ENCODE measurements at places on chromosomes 1 and 21.

DNA sequence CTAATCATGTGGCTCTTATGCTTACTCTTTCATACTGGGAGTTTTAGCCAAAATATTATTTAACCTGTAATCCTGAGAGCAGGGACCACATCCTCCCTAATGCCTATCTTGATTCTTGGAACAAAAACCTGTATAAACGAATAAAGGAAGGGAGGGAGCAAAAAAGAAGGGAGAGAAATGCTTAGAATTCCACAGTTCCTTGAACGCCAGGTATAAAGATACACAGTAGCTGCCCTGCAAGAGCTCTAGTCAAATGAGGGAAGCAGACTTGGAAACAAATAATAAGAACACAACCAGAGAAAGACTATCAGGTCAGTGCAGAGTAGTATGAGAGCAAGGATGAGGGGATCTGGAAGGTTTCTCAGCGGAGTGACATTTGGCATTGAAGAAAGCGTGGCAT lies 116.3 kb downstream of the SLC30A10 start:
- no peak for DNase-seq

DNA sequence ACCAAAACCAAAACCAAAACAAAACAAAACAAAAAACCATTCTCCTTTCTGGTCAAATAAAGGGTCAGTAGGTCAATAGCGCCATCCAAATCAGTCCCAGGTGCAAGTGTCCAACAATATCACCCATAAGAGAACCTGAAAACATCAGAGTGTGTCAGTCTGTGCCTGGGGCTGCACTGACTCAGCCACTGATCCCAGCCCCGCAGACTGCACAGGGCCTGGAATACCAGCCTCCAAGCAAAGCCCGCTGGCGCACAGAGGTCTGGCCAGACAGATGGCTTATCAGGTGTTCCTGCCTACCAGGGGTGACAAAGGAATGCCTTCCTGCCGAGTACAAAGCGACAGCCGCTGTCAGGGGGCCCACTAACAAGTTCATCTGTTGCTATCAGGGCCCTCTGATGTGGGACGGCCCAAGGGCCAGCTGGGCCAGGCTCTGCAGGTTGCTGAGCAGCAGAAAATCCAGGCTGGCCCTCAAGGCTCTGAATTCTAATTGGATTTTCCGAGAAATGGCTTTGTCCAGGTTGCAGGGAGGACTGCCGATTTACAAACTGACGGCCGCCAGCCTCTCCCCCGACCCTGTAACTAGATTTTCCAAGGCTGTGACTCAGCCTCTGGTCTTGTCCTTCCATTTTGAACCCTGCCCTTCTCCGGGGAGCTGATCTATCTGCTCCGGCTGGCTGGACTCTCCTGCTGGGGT lies 13.7 kb upstream of the TMEM51 start:
- DNase-seq, result peak; percentile 87

DNA sequence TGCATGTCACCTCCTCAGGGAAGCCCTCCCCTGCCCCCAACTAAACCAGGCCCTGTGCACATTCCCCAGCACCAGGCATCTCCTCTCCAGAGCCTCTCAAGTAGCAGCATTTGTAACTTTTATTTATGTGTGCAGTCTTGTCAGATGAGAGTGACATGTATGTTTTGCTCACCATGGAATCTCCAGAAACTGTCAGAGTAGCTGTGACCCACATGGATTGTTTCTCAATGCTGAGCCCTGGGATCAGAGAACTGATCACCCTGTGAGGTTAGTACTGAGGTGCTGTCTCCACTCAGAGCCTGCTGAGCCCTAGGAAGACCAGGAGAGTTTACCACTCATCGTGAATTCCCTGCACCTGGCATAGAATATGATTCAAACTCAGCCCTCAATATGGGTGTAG lies 190.9 kb upstream of the EDN2 start:
- no peak for DNase-seq

- DNase-seq, result no peak
These were observed 50.0 kb downstream of the C1orf198 start for GRCh38 chr1:230818367-230818766.

DNA sequence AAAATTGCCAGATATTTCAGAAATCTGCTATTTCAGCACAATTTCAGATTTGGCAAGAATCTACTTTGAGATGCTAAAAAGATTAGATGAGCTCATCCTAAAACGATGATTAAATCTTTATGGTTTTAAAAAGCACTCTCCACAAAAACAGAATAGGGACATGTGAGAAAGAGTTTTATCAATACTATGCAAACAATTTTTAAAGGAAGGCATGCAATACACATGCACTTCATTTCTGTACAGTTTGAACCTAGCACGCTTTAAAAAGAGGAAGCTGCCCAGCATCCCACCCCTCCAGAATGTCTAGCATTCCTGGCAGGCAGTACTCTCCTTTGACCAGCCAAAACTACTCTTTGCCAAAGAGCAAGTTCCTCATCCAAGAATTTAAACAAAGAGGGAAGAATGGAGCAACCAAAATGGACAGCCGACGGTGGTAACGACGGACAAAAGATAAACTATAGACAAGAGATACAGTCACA lies 1.3 kb downstream of the ARHGAP29 start:
- no peak for DNase-seq

DNA sequence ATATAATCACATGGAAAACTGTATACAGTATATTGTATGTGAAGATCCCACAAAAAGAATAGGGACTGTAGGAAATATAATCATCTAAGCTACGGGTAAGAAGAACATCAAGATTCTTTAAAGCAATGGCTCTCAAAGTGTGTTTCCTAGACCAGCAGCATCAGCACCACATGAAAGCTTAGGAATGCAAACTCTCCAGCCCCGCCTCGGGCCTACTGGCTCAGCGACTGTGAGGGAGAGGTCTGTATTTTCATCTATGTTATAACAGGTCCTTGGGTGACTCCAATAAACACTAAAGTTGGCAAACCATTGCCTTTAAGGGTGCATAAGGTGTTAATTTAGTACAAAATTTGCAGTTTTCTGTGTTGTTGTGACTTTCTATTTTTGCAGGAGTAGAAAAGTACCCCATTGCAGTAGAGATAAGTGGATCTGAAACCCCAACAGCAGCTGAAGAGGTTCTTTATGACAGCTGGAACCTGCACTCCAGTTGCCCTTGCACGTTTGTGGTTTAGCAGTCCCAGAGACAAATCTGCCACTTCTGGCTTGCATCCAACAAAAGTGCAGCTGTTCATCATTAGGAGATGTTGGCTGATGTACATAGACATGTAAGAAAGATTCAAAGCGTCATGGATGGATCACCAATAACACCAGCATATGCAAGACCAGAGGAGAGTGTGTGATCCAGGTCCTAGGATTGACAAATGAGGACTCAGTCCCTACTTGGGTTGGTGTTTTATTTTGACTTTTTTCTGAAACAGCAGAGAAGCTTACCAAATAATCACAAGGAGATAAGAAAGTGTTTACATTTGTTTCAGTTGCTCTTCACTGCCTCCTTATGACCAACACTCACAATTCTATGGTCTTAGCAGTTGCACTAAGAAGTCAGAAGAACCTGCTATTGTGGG lies 15.9 kb upstream of the IFNAR1 start:
- DNase-seq, result peak; percentile 94

DNA sequence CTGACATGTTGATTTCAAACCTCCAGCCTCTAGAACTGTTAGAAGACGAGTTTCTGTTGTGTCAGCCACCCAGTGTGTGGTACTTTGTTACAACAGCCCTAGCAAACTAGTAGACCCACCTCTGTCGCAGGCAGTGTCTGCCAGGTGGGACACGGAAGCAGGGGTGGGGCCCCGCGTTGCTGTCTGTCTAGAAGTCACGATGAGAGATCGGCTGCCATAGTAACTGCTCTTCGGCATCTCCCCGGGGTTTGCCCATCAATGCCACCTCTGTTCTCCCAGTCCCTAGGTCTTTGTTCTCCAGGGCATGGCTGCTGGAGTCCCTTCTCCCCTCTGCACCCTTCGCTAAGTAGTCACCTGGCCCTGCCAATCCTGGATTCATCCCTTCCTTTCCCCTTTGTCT lies 15.2 kb upstream of the CLSTN1 start:
- no peak for DNase-seq

- no peak for DNase-seq
These were observed 320.0 kb downstream of the CAMTA1 start for GRCh38 chr1:7105269-7105668.

DNA sequence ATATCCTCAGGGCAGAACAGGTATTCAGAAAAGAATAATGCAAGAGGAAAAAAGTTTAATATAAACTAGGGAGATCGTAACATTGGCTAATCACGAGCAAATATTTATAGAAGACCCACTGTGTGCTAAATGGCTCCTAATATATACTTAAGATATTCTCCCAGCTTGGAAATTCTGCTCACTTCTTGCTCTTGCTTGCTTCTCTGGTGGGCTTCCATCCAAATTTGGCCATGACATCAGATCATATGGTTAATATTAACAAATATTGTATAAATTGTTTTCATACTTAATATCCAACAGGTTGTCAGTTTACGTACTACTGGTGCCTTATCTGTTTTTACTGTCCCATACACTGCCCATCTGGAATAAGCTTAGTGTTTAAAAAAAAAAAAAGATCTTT lies 1.1 kb downstream of the COX20 start:
- no peak for DNase-seq

DNA sequence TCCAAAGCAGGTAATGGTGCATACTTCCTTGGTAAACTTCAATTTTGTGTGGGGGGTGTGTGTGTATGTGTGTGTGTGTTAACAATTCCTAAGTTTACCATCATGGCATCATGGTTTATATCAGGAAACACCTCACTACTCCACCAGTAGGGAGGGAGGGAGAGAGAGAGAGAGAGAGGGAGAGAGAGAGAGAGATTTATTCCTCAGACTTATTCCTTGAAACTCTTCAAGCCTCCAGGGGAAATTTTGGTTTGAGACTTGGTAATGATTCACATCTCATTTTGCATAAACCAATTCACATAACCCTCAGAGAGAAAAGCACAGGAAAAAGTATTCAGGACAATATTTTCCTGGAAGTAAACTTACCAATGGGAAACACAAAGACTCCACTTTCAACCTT lies 115.0 kb downstream of the TTLL7 start:
- DNase-seq, result no peak

GRCh38 chr21:33734291-33734690 lies 92.0 kb downstream of the ITSN1 start:
- no peak for DNase-seq

DNA sequence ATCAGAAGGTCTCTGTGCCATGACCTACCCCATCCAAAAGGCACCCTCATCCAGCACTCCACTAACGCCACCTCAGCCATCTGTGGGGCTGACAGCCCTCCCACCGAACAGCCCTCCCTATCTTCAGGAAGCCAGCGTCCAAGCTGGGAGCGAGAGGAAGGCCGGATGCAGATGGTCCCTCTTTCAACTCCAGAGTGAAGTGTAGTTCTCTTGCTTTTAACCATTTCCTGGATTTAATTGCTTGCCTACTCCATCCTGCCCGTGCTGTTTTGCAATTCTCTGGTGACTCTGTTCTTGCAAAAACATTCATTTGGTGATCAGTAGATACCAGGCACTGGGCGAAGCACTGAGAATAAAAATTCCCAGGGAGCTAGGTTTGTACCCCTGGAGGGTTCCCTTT lies 8.2 kb upstream of the DYRK1A start:
- no peak for DNase-seq

DNA sequence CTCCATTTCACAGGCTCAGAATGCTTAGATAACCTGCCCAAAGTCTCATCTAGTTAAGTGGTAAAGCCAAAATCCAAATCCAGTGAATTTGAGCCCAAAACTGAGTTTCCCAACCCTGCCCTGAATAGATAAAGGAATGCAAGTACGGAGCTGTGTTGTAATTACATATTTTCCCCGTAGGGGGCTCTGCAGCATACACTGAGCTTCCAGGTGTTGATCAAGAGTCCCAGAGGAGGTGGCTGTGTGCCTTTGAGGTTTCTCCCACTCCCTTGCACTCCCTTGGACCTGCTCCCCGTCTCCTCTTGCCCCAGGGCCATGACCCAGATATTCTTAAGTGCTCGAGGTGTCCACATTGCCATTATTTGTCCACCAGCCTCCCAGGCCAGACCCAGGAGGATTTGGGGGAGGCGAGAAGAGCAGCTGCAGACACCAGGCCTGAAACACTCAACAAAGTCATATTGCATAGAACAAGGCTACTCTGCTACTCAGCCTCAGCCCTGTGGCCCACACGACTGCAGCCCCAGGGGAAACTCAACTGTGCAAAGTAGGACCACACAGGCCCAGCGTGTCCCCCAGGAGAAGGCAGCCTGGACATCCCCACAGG lies 18.4 kb upstream of the LY9 start:
- peak; percentile 5 for DNase-seq

GRCh38 chr1:182248721-182249120 lies 142.9 kb downstream of the GLUL start:
- no peak for DNase-seq

- no peak for DNase-seq
These were observed 210.1 kb downstream of the FGGY start for GRCh38 chr1:59506952-59507351.

GRCh38 chr21:45995686-45996179 lies 14.2 kb downstream of the COL6A1 start:
- no peak for DNase-seq

GRCh38 chr1:160580221-160580812 lies 1.0 kb upstream of the CD84 start:
- DNase-seq, result no peak

- peak; percentile 32 for DNase-seq
These were observed 532 bp downstream of the ERO1B start for GRCh38 chr1:236281198-236281653.

DNA sequence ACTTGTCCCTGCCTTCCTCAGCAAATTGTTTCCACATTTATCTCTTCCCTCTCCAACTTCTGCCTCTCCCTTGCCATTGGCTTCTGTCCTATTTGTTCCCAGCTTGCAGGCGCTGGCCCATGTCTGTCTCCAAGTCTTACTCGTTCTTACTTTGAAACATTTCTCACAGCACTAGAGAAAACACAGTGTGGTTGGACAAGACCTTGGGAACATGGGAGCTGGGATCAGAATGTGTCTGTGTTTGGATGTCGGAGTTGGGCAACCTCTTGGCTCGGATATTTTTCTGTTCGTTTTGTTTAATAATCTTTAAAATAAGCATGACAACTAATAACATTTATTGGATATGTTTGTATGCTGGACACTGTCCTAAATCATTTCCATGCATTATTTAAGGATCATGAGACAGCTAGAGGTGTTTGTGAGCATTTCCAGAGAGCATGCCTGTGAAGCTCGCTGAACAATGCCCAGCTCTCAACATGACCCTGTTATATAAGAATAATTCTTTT lies 5.9 kb upstream of the BRWD1 start:
- DNase-seq, result no peak

GRCh38 chr21:37478794-37479193 lies 112.2 kb downstream of the DYRK1A start:
- no peak for DNase-seq

DNA sequence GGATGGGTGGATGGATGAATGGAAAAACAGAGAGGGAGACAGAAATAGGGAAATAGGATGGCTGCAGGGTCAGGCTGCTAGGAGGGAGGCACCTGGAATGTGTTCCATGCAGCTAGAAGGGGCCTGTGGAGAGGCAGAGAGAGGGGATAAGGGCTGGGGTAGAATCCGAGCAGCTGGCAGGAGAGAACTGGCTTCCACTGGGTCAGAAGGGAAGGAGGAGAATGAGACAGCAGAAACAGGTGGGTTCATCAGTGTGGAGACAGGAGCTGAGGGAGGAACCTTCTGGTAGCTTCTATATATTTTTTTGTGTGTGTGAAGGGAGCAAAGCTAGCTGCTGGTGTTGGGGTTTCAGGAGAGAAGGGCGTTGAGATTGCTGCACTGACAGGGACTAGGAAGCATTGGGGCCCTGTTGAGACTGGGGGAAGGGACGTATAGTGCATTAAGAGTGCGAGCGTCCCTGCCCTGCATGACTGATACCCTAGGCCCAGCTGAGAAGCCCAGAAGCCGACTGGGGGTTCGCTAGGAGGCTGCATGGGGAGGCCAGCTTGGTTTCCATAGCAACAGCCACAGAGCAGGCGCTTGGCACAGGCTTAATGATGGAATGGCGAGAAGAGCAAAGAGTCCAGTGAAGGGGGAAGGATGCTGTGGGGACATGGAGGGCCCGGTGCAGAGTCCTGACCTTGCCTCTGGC lies 14.8 kb upstream of the KIF21B start:
- DNase-seq, result no peak

All from NCI-H2171 (cell line).